ENCODE measurements at places on chromosomes 11 and 22.

DNA sequence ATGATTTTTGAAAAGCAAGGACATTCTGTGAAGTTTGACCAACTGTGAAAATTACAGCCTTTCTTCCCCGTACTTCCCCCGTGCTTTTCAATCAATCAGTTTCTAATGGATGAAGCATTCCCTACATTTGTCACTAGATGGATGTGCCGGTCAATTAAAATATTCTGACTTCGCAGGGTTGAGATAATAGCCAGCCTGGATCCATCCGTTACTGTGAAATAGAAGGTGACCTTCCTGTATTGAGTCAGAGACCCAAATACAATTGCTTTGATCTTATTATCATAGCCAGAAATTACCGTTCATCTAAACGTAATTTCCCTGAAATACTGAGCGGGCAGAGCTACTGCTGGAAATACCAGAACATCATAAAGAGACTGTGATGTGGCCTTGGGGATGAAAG is 21.1 kb upstream of the PARVB start:
- no peak for DNase-seq

GRCh38 chr22:19525666-19526065 is 1.5 kb upstream of the CLDN5 start:
- no peak for DNase-seq

- no peak for DNase-seq
Observed at GRCh38 chr11:46676436-46677158, 23.8 kb downstream of the ARHGAP1 start.

- DNase-seq = no peak
Observed at GRCh38 chr11:44282620-44283019, 27.3 kb downstream of the ALX4 start.

GRCh38 chr11:46335271-46335670 is 12.0 kb upstream of the DGKZ start:
- no peak for DNase-seq

DNA sequence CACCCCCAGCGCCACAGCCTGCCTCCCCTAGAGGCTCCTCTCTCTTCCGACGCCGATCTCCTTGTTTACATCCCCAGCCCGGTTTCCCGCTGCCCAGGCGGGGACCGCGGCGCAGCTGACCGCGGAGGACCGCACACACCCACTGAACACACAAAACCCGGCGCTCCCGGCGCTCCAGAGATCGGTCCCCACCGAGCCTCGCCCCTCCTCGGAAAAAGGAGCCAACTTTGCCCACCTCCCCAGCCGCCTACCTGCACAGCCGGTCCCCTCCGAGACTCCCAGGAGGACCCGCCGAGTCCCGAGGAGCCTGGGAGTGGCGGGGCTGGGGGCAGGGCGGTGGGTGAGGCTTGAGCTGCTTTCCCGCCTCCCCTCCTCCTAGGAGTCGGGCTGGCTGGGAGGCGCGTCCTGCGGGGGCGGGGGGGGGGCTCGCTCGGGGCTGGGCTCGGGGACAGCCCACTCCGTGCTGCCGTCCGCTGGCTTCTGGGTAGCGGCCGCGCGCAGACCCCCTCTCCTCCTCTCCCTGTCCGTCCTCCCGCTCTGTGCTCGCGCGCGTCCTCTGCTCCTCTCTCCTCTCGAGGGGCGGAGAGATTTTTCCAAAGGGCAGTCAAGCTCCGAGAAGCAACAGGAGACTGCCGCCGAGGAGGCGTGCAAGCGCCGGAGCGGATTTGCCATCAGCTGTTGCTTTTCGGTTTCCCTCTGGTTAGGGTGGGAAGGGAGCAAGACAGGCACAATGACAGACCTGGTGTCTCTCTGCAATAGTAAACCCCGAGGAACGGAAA is at the start of gene FXYD6:
Gene FXYD6, minus strand, starts transcription at position 318 of the 779 bp plus-strand sequence. CDS start 33,882 bp downstream, outside the sequence.
- no peak for DNase-seq

DNA sequence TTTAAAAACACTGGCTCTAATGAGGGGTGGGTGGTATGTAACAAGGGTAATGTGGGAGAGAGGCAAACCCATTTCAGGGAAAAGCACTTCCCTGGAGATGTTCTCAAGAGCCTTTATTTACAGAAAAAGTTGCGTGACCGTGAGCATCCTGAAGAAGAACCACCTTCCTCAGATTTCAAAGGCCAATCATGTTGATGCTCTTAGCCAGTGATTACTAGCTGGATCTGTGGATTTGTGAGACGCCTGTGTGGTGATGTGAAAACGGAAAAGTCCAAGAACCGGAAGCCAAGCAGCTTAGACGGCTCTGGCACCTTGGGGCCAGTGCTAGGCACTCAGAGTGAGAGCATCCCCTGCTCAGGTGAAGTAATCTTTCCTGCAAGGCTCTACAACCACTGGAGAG is 12.6 kb upstream of the UBASH3B start:
- DNase-seq = no peak

DNA sequence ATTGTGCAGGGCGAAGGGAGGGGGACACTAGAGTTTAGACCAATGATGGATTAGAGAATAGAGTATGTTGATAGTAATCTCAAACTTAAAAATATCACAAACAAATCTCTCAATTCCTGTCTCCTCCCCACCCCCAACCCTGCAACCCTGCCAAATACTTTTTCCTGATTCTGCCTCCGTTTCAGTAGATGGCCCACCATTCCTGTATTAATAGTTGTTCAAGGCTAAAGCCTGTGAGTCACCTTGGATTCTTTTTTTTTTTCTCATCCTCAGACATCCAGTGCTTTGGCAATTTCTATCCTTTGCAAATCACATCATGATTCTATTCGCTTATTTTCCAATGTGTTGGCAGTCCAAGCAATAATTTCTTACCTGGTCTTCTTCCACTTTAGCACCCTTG is 207.9 kb downstream of the DYNC2H1 start:
- peak; percentile 41 for DNase-seq

DNA sequence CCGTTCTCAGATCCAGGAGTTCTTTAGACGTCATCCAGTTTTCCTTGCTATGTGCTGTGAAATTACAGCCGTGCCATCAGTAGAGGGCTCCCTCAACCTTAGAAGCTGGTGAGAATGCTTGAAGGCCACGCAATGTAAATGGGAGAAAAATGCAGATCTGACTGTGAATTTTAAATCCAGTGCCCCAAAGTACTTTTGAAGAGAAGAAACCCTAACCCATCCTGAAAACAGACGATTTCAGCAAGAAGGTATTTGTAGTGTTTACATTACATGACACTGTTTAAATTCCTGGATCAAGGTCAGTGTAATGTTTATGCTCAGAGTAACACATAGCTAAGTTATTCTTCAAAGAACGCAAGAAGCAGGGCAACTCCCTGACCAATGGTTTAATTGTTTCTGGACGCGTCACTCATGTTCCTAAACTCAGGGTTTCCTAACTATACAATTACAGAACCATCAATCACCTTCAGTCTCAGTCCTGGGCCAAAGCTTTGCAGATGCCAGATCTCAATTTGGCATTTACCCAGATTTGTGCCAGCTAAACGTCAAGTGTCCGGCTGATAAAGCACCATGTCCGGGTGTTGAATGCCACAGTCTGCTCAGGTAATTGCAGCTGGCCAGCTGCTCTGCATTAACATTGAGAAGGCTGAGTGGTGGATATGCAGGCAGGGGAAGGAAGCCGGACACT is 38.2 kb downstream of the ADAMTS8 start:
- peak; percentile 71 for DNase-seq

DNA sequence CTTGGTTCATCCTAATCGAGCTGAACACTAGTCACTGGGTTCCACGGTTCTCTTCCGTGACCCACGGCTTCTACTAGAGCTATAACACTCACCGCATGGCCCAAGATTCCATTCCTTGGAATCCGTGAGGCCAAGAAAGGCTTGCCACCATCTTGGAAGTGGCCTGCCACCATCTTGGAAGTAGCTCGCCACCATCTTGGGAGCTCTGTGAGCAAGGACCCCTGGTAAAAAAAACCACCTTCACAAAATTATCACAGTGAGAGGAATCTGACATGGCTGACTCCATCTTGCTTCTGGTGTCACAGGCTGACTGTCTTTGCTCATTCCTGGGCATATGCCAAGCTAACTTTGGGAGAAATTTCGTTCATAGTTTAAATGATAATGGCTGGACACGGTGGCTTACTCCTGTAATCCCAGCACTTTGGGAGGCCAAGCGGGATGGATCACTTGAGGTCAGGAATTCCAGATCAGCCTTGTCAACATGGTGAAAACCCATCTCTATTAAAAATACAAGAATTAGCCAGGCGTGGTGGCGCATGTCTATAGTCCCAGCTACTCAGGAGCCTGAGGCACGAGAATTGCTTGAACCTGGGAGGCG is 18.9 kb upstream of the KCTD14 start:
- no peak for DNase-seq

Data from epithelial cell of esophagus (primary cell).